Activated naive CD8-positive, alpha-beta T cell treated with anti-CD3 and anti-CD28 coated beads, Interleukin-2, amount 10 ng/mL, durations not matched to agents 7 days and 5 days (primary cell): ENCODE measurements at places on chromosomes 2 and 18. TPM values are rescaled to one million over a fixed set of nuclear protein-coding genes. Genes with fewer than 3 reads are reported as not detected.

The DIS3L2 gene
- 39.9 TPM for total RNA-seq

The LCT gene
- 0.39 TPM for total RNA-seq

The PLGLB2 gene
- total RNA-seq: 2.4 TPM

The SLC11A1 gene
- 1.7 TPM for total RNA-seq

The OXER1 gene
- not detected for total RNA-seq

The MOGAT1 gene
- not detected for total RNA-seq

The CCDC74B gene
- total RNA-seq: 1.5 TPM

The SERPINB13 gene
- total RNA-seq: not detected

The HOXD3 gene
- total RNA-seq: not detected

The CEBPZOS gene
- total RNA-seq: 38.1 TPM

The TMEM163 gene
- total RNA-seq: 0.19 TPM

The CRIM1 gene
- total RNA-seq: 3.5 TPM

The SEMA4F gene
- 9.6 TPM for total RNA-seq

The GKN1 gene
- total RNA-seq: not detected

The IL1B gene
- not detected for total RNA-seq

The GCG gene
- not detected for total RNA-seq

The PSMD14 gene
- 46.4 TPM for total RNA-seq

The BMPR2 gene
- 14.6 TPM for total RNA-seq

The HNRNPLL gene
- 50.5 TPM for total RNA-seq

The TMEM37 gene
- total RNA-seq: not detected

The IL18R1 gene
- total RNA-seq: 40.3 TPM

The SERPINB10 gene
- total RNA-seq: not detected

The FSHR gene
- not detected for total RNA-seq

The CRYBA2 gene
- not detected for total RNA-seq

The GAL3ST2 gene
- total RNA-seq: 0.43 TPM

The CFC1 gene
- not detected for total RNA-seq

The OBSL1 gene
- not detected for total RNA-seq

The GREB1 gene
- 0.54 TPM for total RNA-seq

The KCNG3 gene
- total RNA-seq: not detected

The TMEM247 gene
- total RNA-seq: not detected

The NRP2 gene
- 3.3 TPM for total RNA-seq

The SLC5A7 gene
- not detected for total RNA-seq

The INHBB gene
- not detected for total RNA-seq

The TXNL4A gene
- 107 TPM for total RNA-seq

The PRR30 gene
- not detected for total RNA-seq

The ADAM23 gene
- total RNA-seq: 1.7 TPM

The HSPD1 gene
- 195 TPM for total RNA-seq
